CD4-positive, CD25-positive, alpha-beta regulatory T cell (primary cell): ENCODE measurements at places on chromosomes 5 and 9. TPM values are rescaled to one million over a fixed set of nuclear protein-coding genes. Genes with fewer than 3 reads are reported as not detected.

GRCh38 chr9:17229945-17230560 is 95.2 kb downstream of the CNTLN start:
- no peak for DNase-seq

DNA sequence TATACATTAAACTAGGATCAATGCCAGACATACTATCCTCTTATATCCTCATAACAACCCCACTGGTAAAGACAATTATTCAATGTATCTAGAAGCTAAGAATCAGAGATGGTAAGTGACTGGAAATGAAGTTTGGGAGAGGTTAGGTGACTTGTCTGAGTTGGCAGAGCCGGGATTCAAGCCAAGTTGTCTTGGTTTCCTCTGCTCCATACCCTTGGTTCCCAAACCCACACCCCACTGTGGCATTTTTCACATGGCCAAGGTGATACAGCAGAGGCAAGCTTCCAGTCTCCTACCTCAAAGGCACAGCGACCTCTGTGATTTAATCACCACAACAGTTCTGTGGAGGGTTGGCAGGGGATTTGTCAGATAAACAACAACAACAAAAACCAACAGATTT is 34.7 kb upstream of the ADRB2 start:
- DNase-seq: no peak

DNA sequence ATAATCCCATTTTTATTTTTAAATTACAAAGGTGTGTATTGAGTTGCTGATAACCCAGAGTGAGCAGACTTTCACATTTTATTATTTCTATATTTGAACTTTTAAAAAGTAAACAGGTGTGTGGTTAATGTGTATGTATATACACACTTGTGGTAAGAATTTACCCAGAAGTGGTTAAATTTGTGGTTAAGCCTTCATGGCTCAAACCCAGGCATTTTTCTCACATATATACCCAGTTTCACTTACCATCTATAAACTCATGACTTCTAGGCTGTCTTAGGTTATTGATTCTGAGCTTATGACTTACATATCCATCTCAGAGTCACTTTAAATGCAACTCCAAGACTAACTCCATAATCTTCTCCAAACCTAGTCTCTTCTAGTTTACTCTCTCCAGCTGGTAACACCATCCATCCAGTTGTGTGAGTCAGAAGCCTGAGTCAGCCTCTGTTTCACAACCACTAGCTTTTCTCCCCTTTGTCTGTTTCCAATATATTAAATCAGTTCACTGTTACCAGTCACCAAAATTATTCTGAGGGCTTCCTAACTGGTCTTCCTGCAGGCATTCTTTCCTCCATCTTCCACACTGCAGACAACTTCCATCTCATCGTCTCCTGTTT is 20.2 kb downstream of the ZBED3 start:
- DNase-seq: no peak

LPAR1 gene
- not detected for total RNA-seq
